Thoracic aorta (tissue), 2 donors: ENCODE measurements at places on chromosomes 4 and X. TPM values are rescaled to one million over a fixed set of nuclear protein-coding genes. Genes with fewer than 3 reads are reported as not detected.

Gene MAGEB1
- not detected for total RNA-seq

Gene PPEF2
- total RNA-seq = 0.21 TPM

Gene MAGEA11
- total RNA-seq = not detected

Gene TXK
- total RNA-seq = 2.8 TPM

Gene PAGE2
- not detected for total RNA-seq

Gene IL1RAPL1
- not detected for total RNA-seq

Gene BANK1
- 0.85 TPM for total RNA-seq

Gene AFF1
- 93.2 TPM for total RNA-seq

Gene VEGFD
- 19.5 TPM for total RNA-seq

Gene MAGEA2B
- not detected for total RNA-seq

Gene NPY2R
- 6.5 TPM for total RNA-seq

Gene CITED1
- not detected for total RNA-seq

Gene GPR50
- not detected for total RNA-seq

Gene CSN1S1
- total RNA-seq = not detected

Gene SPANXA2
- not detected for total RNA-seq

Gene IBSP
- total RNA-seq = not detected

Gene NDUFC1
- 16.4 TPM for total RNA-seq

Gene APOO
- 5.1 TPM for total RNA-seq

Gene BEND2
- not detected for total RNA-seq

Gene AGTR2
- total RNA-seq = not detected

Gene BEX5
- total RNA-seq = 5.2 TPM

Gene ZAR1
- 0.68 TPM for total RNA-seq

Gene KIF4A
- not detected for total RNA-seq

Gene CPE
- 395 TPM for total RNA-seq

Gene SLC49A3
- 9.1 TPM for total RNA-seq

Gene ZDHHC15
- total RNA-seq = 7.9 TPM

Gene DUSP21
- not detected for total RNA-seq

Gene STAP1
- total RNA-seq = 0.81 TPM

Gene BCLAF3
- total RNA-seq = 10.5 TPM

Gene TNIP3
- 1.1 TPM for total RNA-seq

Gene APELA
- not detected for total RNA-seq

Gene NXF2
- not detected for total RNA-seq

Gene MAGEA12
- not detected for total RNA-seq

Gene SMIM14
- total RNA-seq = 41.0 TPM

Gene TGIF2LX
- not detected for total RNA-seq

Gene SYAP1
- total RNA-seq = 18.3 TPM

Gene VCX2
- total RNA-seq = not detected

Gene SH3TC1
- total RNA-seq = 68.6 TPM

Gene CAMK2D
- 50.6 TPM for total RNA-seq

Gene PLS3
- total RNA-seq = 474 TPM

Gene EXOSC9
- 25.3 TPM for total RNA-seq
